ENCODE measurements at places on chromosomes 6 and 20.

DNA sequence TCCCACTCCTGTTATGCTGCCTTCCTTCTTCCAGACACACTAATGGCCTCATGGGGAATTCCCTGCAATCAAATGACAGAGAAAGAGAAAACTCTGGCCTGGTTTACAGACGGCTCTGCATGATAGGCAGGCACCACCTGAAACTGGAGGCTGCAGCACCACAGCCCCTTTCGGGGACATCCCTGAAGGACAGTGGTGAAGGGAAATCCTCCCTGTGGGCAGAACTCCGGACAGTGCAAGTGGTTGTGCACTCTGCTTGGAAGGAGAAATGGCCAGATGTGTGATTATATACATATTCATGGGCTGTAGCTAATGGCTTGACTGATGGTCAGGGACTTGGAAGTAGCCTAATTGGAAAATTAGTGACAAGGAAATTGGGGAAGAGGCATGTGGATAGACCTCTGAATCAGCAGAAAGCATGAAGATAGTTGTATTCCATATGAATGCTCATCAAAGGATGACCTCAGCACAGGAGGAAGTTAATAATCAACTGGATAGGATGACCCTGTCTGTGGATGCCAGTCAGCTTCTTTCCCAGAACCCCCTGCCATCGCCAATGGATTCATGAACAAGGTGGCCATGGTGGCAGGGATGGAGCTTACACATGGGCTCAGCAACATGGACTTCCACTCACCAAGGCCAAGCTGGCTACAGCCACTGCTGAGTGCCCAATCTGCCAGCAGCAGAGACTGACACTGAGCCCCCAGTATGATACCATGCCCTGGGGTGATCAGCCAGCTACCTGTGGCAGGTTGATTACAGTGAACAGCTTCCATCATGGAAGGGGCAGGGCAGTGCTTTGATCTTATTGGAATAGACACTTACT lies 44.5 kb upstream of the VSX1 start:
- no peak for DNase-seq

DNA sequence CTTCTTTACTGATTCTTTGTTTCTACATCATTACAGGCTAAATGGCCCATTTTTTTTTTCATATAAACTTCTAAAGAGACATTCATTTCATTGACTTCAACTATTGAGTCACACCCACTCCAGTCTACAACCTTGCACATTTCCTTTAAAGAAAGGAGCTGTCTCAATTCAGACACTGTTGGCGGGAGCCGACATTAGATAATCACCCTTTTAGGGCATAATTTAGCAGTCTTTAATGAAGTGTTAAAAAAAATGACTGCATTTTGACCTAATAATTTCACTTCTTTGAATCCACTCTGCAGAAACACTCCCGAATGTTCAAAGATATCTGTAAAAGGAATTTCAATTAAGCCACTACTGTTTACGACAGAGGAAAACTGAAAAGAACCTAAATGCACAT lies 1.5 kb downstream of the EPM2A start:
- DNase-seq: peak; percentile 5

DNA sequence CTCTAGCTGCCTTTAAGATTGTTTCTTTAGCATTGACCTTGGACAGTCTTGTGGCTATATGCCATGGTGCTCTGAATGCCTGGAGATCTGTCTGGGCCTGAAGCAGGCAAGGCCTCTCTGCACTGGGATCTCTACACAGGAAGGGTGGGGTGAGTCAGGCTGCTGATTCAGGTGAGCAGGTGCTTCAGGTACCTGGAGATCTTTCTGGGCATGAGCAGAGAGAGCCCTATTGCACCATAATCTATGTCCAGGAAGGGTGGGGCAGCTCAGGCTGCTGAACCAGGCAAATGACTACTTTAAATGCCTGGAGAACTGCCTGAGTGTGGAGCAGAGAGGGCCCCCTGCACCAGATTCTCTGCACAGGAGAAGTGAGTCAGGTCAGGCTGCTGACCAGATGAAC lies 94.5 kb downstream of the TPBG start:
- DNase-seq: no peak

DNA sequence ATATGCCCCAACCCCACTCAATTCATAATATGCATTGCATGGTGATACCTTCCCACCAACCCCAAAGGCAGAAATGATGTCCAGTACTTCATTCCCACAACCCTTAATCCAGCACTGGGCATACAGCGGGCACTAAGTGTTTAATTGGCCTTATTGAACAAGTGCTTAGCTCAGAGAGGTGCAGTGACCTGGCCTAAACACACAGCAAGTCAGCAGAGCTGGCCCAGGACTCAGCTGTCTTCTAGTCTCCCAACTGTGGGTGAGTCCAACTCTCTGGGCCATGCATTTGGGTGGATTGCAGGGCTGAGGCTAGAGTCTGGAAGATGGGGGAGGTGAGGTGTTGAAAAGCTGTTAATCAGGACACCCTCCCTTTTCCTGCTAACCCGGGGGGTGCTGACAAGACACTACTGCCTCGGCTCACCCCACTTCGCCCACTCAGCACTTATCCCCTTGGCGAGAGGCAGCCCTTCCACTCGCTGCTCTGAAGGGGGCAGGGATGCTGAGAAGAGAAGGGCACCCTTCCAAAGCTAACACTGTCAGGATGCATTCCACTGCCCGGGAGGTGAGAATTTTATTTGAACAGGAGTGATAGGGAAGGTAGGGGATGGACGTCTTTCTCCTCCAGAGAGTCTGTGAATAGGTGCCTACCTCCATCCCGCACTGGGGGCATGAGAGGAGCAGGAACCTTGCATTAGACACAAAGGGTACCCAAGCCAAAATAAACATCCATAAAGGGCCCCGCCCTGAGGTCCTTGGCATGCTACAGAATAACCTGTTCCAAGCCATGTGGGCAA lies 14.2 kb downstream of the KCNK5 start:
- peak; percentile 5 for DNase-seq

DNA sequence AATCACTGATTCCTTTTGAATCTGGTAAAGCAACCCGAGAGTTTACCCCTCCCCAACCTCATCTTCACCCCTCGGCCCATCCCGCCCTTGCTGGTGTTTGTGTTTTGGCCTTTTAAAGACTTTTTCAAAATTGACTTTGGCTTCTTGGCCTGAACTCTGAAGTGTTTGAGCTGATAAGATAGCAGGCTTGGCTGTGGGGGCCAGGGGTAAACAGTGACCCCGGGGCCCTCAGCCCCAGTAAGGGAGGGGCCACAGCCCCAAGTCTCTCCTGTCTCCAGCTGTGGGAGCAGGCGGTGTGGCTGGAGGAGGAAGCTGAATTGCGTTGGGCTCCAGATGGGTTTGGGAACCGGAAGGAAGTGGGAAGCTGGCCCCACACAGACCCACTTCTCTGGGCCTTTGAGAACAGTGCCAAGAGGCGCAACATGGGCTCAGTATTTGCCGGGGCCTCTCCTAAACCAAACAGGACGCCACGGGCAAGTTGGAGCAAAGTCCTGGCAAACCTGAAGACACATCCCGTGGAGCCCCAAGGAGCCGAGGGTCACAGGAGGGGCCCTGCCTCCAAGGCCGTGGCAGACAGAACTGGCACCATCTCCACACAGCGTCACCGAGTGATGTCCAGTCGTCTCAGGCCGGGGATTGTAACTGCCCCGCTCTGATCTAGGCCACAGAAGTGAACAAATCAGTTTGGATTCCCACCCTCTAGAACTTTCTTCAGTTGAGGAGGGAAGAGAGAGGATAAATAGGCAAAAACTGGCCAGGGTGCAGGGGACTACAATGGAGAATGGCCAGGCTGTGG lies 54.3 kb upstream of the PTPN1 start:
- no peak for DNase-seq

- DNase-seq: no peak
These were observed 260.5 kb upstream of the JARID2 start for GRCh38 chr6:14985366-14985765.

DNA sequence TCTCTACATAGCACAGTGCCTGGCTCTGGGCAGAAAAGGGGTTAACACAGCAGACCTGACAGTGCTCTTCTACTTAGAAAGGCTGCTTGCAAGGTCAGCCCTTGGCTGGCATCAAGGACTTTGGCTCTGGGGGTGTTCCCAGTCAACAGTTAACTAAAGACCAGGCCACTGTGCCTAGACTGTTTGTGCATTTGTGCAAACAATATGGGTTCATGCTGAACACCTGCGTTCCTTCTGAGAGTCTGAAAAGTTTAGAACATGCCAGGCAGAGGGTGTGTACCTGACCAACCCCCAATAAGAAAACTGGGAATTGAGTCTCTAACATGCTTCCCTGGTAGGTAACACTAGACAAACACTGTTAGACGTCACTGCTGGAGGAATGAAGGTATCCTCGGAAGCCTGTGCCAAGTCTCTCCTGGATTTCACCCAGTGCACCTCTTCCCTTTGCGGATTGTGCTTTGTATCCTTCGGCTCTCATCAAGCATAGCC lies 110.7 kb downstream of the PDE10A start:
- no peak for DNase-seq

- no peak for DNase-seq
These were observed 30.9 kb upstream of the MLN start for GRCh38 chr6:33834401-33835392.

DNA sequence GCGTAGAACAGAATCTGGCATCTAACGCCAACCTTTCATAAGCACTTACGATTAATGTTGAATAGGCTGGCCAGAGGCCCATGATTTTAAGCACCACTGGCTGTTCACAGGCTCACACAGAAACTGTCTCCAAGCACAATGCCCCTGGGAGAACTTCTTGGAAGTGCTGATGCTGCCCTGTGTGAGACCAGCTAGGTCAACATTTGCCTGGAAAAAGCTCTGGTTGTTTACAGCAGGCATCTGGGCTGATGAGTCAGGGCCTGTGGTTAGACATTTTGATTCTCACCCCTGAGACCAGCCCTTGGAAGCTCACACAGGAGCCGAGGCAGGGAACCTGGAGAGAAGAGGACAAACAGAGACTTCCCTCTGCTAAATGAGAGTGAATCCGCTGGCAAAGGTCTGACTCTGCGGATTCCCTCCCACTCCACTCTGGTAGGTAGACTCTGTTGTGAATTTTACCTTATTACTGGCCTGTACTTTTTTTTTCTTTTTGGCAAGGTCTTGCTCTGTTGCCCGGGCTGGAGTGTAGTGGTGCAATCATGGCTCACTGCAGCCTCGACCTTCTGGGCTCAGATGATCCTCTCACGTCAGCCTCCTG lies 6.8 kb upstream of the SULF2 start:
- no peak for DNase-seq

DNA sequence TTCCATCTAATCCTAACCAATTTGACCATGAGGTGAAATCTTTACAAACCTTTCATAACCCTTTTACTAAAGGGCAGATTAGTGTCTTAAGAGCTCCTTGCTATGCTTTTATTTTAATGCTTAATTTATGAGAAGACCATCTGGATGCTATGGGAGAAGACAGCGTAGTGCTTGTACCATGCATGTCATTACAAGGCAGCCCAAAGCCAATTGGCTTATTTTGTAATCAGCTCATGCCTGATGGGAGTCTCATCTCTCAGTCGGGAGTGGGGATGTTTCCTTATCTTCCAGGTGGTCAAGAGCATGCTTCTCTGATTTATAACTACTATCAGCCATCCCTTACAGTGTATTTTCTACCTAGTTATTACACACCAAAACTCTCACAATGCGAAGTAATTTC lies 304.7 kb downstream of the FARS2 start:
- DNase-seq: no peak

DNA sequence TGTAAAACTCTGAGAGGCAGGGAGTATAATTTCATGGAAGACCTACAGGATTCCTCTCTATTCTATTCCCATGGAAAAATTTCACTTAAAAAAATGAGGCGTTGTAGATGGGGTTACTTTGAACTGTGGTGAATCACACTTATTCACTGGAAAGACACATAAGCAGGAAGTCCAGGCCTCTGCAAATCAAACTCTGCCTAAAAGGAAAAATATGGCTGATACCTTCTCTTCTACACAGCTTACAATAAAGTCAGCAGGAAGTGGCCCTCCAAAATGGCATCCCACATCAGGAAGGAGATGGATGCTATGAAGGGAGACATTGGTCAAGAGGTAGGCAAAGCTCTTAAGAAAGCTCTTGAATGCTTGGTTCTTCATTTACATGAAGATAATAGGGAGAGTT lies 115.9 kb downstream of the FYN start:
- DNase-seq: no peak

DNA sequence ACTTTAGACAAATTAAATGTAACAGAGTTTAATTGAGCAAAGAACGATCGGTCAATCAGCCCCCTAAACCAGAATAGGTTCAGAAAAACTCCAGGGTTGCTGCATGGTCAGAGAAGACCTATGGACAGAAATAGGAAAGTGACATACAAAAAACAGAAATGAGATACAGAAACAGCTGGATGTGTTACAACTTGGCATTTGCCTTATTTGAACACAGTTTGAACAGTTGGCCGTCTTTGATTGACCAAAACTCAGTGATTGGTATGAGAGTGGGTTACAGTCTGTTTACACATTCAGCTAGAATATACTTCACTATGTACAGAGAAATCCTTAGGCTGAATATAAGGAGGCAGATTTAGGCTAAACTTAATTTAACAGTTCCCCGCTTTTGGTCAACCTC lies 19.9 kb downstream of the SRSF6 start:
- DNase-seq: no peak

Data from NCI-H1092 (cell line).